ENCODE measurements at places on chromosomes 1 and 21.
A peak's percentile ranks its signal among the peaks of the same experiment; 100 is the strongest.

DNA sequence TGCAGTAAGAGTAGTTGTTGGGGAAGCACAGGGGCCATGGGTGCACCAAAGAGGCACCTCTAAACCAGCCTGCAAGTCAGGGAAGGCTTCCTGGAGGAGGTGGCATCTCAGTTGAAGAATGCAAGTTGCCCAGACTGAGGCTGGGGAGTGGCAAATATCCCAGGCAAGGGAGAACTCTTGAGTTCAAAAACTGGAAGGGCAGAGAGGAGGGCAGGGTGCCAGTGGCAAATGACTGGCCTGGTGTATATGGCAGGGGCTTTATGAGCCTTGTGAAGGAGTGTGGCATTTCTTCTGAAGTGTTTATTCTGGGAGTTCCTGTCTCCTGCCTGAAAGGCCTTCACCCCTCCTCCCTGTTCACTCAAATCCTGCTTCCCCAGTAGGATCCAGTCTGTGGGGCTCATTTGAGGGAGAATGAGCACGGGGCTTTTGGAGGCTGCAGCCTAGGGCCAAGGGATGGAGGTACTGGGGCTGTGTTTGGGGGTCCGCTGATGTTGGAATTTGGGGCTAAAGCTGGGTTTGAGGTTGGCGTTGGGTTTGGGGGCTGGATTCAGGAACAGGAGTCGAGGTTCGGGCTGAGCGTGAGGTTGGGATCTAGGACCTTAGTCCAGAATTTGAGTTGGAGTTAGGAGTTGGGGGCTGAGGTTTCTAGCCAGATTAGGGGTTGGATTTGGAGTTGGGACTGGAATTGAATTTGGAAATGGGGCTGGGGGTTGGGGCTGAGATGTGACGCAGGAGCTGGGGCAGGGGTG is at the start of gene TMEM125:
TMEM125 (plus strand) TSS at position 357 of the 749 bp plus-strand sequence. CDS start 2,740 bp downstream, outside the sequence.
- no peak for DNase-seq

DNA sequence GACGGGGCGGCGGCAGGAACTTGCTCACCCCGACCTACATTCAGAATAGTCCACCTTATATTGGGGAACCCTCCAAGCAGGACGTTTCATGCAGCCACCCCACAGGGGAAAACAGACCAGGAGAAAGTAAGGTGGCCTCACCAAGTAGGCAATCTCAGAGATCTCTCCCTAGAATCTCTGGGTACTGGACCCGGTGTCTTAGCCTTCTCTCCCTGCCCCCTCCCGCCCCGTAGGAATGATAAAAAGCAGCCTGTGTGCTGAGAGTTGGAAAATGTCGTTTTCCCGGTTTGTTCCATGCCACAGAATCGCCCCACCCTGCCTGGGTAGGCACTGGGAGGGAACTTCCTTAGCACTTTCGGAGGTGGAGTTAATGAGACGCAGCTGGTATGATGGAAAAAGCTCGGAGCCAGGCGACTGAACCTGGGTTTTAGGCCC is 789 bp upstream of the PTPN14 start:
- no peak for DNase-seq

DNA sequence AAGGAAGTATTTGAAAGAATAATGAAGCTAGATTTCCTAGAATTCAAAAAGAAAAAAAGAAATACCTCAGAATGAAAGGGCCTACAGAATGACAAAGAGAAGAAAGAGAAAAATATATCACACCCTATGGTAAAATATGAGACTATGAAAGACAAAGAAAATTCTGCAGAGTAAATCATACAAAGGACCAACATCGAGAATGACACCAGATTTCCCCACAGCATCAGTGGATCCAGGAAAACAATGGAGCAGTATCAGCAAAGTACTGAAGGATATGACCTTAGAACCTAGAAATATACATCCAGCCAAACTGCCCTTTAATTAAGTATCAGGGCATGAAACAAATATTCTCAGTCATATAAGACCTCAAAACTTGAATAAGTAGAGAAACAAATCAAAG is 21.2 kb upstream of the IFNAR2 start:
- peak; percentile 35 for DNase-seq

DNA sequence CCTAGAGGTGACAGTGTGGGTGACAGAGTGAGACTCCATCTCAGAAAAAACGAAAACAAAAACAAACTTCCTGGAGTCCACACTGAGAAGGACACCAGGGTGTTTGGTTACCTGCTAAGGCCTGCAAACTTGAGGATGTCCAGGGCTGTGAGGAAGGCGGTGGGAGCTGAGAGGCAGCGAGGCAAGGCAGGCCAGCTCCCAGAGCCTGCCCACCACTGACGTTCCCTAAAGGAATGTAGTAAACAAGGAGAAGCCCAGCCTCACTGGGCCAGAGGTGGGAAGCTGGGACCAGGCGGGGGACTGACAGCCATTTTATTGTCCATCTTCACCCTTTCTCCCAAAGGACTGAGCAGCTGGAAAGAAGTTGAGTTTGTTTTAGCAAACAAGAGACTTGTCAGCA is 24.1 kb downstream of the SHISA4 start:
- no peak for DNase-seq

DNA sequence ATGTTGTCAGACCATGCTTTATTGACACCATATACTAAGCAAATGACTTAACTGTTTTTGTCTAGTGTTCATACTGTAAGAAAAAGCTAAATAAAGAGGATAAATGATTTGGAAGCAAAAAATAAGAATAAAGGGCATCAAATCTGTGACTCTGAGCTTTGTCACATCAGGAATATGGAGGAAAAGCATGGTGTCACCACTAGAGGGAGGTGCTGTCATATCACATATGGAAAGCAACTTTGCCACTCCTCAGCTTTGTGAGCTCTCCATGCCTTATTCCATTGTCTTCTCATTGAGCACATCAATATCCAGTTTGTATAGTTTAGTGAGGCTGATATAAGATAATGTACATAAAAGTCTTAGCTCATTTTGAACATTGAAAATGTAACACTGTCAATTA is 20.8 kb upstream of the GBP1 start:
- DNase-seq = peak; percentile 75

- peak; percentile 96 for DNase-seq
Measured at GRCh38 chr21:43938751-43939442, 73.2 kb upstream of the TRAPPC10 start.

DNA sequence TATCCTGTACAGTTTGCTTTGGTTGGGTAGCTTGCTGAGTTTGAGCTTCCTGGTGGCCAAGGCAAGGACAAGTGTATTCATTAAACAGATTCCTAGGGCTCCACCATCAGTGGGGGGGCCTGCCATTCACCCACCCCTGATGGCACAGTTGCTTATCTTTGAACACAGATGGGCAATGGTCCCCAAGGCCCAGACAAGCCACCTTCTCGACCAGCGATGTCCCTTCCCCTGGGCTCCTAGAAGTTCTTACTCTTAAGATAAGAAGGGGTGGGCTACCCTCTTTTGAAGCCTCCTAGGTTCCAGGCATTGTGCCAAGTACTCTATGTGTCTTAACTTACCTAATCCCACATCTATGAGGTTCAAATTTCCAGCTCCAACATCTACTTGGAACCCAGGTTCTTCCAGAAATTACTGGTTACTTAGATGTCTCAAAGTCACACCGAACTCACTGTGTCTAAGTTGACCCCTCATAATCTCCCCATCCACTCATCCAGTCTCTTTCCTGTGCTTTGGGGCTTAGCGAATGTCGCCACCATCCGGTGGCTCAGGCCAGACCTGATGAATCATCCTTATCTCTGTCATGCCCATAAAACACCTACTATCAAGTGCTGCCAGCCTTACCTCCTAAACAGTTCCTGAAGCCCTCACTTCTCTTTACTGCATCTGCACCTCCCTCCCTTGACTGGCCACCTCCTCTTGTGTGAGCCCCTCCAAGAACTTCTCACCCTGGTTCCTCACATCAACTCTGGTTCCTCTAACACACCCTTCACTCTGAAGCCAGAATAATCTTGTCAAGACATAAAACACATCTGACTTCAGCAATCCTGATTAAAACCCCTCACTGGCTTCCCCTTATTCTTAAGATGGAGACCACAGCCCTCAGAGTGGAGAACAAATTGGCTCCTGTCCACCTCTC is 50.1 kb downstream of the KLHDC7A start:
- peak; percentile 71 for DNase-seq

GRCh38 chr1:176670853-176671252 is 207.9 kb downstream of the PAPPA2 start:
- DNase-seq = no peak
